ENCODE measurements at places on chromosomes 13 and 19.

- no peak for DNase-seq
Measured at GRCh38 chr13:48749144-48749543, 95.4 kb downstream of the CYSLTR2 start.

DNA sequence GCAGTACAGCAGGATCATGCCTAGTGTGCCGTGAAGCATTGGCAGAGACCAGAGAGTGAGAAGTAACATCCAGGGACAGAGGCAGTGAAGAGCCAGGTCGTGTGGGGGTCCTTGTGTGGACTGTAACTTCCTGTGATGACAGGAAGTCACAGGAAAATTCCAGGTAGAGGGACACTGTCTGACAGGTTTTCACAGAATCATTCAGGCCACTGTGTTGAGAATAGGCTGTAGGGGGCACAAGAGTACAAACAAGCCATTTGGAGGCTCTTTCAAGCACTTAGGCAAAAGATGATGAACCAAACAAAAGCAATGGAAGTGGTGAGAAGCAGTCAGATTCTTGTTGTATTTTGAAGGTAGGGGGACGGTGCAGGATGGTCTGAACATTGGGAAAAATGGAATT is 46.4 kb downstream of the N4BP2L1 start:
- no peak for DNase-seq

DNA sequence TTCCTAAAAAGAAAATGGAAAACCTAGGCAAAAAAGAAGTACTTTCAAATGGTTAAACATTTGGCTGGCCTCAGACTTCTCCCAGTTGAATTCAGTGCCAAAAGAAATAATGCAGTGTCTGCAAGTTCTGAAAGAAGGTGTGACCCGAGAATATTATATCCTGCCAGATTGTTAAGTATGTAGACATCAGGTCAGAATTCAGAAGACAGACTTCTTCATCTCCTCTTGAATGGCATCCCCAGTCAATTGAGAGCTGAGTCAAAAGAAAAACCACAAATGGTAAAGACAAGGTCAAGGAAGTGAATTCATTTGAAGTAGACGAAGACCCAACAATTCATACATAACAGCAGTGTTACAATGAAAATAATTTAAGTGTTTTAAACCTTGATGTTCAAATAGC is 194.5 kb downstream of the NBEA start:
- no peak for DNase-seq

- DNase-seq, result no peak
Measured at GRCh38 chr19:49690656-49691242, at the start of gene CPT1C. Gene CPT1C, plus strand, starts transcription at chr19:49691116. Its CDS starts 1,137 bp downstream, at chr19:49692253.

DNA sequence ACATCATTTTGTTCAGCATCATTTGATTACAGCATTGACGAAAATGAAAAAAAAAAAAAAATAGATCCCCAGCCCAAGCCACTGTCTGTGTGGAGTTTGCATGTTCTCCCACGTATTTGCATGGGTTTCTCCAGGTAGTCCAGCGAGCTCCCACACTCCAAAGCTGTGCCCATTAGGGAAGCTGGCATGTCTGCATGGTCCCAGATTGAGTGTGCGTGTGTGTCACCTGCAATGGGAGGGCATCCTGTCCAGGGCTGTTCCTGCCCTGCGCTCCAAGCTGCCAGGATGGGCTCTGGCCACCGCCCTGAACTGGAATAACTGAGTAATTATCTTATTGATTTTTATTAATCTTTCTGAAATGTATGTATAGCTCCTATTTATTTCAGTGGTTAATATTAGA is 88.6 kb downstream of the KLF12 start:
- DNase-seq, result no peak

DNA sequence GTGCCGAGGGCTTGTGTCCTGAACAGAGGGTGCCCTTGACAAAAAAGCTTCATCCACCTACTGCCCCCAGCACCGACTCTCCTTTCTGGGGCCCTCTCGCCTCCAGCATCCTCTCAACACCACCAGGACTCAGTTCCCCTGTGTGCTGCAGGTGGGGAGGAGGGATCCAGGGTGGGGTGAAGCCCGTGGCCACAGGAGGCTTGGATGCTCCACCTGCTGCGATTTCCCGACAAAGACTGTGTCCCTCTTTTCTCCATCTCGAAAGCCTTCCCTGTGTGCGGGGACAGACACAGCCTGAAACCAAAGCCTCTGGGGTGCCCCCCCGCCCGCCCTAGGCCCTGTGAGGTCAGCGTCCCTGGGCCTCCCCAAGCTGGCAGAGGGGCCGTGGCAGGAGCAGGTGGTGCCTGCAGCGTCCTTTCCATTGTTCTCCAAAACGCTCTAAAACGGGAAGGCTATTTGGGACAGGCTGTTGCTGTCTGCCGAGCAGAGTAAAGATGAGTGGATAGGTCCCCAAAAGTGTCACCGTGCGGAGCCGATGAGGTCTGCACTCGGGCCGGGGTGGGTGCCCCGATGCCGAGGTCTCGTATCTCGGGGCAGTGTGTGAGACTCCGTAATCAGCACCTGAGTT is 185.7 kb downstream of the PTPRS start:
- DNase-seq, result no peak

DNA sequence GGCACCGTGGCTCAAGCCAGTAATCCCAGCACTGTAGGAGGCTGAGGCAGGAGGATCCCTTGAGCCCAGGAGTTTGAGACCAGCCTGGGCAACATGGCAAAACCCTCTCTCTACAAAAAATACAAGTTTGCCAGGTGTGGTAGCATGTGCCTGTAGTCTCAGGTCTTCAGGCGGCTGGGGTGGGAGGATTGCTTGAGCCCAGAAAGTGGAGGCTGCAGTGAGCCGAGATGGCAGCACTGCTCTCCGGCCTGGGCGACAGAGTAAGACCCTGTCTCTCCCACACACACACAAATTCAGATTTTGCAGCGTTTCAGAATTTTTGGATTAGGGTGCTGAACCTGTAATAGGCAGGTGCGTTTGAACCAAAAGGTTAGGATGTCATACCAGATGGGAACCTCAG is 2.2 kb downstream of the RPS11 start:
- DNase-seq, result no peak

GRCh38 chr19:1528596-1529429 is 4.9 kb downstream of the PLK5 start:
- DNase-seq, result no peak

DNA sequence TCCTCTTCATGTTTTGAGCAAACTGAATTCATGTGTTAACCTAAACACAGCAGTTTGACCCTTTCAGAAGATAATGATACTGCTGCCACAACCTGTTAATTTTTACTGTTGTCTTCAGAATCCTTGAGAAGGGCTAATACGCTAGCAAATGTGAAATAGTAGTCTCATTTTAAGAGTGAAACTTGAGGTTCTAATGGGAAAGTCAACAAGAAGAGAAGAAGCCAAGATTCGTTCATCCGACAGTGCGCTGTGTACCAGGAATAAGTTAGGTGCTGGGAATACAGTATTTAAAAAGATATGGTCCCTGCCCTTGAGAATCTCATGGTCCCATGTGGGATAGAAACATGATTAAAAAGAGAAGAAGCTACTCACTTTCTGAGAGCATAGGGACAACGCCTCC is 134.4 kb downstream of the KL start:
- no peak for DNase-seq

GRCh38 chr19:17751912-17752273 is 616 bp downstream of the FCHO1 start:
- no peak for DNase-seq

DNA sequence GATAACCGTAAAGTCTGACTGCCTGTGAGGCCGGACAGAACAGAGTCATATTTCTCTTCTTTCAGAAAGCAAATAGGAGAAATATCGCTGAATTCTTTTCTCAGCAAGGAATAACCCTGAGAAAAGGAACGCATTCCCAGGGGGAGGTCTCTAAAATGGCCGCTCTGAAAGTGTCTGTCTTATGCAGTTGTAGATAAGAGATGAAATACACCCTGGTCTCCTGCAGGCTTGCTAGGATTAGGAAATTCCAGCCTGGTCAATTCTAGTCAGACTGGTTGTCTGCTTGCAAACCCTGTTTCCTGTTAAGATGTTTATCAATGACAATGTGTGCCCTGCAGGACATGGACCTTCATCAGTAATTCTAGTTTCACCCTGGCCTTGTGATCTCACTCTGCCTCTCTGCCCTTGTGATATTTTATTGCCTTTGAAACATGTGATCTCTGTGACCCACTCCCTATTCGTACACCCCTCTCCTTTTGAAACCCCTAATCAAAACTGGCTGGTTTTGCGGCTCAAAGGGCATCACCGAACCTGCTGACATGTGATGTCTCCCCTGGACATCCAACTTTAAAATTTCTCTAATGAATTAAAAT is 934.8 kb upstream of the SPRY2 start:
- DNase-seq, result no peak

- DNase-seq, result no peak
Measured at GRCh38 chr13:96769874-96770273, 224.4 kb downstream of the OXGR1 start.

- DNase-seq, result no peak
Measured at GRCh38 chr19:55459551-55459949, 1.9 kb downstream of the ISOC2 start.
